ENCODE measurements at places on chromosomes 5 and 9.

- DNase-seq: no peak
These were observed 194.7 kb upstream of the KLF4 start for GRCh38 chr9:107684224-107684623.

DNA sequence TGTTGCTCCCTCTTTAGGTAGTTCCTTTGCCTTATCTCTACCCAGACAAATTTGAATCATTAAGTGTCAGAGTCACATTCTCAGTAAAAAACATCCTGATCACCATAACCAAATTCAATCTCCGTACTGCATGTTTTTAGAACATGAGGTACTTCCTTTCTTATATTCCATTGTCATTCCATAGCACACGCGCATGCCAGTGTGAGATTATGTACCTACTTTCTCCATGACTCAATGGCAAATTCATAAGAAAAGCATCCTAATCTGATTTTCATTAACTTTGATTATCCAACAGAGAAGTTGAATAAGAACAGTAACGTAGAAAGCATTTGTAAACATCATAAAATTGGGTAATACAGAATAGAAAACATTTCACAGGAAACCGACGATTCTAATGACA, 1118.6 kb upstream of the CDH9 start:
- no peak for DNase-seq

DNA sequence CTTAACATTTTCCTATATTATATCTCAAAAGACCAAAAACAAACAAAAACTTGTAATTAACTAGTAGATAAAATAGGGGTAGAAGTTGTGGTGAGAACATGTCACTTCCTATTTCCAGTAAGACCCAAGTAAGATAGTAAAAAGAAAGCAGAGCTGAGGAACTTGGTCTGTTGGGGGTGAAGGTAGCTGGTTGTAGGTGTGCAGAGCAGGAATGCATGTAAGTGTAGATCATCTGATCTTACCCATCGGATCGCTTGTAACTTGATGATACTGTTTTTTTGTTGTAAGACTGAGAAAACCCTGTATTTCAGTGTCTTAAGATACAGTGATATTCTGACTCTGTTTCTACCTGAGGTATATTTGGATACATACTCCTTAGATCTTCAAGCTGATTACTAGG, 5.7 kb downstream of the SRP19 start:
- no peak for DNase-seq

DNA sequence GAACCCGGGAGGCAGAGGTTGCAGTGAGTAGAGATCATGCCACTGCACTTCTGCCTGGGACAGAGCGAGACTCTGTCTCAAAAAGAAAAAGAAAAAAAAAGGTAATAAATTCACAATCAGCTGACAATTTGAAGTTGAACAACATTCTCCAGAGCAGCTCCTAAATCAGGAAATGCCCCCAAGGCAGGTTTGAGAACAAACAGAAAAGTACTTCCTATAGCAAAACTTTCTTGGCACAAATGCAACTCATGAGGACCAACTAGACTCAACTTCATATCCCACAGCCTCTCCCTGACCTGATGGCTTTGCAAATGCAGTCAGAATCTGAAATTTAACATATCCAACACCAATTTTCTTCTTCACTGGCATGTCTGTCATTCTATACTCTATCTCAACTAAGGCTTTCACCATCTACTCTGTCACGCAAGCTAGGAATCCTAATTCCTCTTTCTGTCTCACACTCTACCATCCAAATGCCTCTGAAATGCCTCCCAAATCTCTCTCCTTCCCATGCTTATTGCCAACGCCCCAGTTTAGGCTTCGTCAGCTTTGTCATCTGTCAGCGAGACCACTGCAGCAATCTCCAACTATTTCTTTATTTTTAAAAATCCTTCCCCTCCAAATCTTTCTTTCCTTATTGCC, 113.3 kb downstream of the MAPKAP1 start:
- DNase-seq: no peak

DNA sequence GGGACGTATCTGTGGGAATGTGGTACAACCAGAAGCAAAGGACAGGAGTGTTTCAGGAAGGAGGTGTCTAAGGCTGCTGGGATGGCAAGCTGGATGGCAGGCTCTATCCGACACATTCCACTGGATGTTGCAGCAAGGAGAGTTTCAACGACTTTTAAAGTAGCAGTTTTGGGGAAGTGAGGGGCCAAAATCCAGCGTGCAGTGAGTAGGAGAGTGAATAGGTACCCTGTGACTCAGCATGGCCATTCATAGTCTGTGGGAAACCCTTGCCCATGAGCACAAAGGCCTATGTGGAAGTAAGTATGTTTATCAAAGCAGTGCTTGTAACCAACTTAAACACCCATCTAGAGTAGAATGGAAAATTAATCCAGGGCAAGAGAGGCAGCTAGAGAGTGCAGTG, 664.7 kb downstream of the ACTL7B start:
- DNase-seq: no peak

DNA sequence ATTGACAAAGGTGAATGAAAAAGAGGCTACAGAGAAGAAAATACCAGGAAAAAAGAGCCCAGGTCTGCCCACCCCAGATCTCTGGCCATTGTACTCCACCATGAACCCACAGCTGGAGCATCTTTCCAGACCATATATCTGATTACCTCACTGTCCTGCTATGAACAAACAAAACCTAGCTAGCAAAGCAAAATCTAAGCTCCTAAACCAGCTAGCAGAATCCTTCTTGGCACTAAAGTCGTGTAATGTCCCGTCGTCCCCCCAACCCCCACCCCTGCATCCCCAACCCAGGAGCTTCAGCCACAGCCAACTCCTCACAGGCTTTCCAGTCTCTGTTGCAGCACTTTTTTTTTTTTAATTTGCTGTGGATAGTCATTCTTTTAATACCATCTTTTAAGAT, 2.5 kb downstream of the C1QTNF3 start:
- DNase-seq: no peak

DNA sequence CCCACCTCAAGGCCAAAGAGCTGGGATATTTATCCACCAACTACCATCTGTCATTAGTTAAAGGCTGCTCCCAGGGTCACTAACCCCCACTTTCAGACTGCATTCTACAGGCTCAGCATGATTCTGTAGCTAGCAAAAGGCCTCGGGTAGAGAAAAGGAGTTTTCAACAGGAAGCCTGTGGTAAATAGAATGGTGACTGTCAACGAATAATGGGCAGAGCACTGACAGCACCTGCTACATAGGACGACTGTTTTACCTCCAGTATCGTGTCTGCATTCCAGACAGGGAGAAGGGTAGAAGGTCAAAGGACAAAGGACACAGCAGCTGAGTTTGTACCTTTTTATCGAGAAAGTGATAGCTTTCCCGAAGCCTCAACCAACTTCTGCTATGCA, 20.3 kb downstream of the MFAP3 start:
- DNase-seq: no peak

DNA sequence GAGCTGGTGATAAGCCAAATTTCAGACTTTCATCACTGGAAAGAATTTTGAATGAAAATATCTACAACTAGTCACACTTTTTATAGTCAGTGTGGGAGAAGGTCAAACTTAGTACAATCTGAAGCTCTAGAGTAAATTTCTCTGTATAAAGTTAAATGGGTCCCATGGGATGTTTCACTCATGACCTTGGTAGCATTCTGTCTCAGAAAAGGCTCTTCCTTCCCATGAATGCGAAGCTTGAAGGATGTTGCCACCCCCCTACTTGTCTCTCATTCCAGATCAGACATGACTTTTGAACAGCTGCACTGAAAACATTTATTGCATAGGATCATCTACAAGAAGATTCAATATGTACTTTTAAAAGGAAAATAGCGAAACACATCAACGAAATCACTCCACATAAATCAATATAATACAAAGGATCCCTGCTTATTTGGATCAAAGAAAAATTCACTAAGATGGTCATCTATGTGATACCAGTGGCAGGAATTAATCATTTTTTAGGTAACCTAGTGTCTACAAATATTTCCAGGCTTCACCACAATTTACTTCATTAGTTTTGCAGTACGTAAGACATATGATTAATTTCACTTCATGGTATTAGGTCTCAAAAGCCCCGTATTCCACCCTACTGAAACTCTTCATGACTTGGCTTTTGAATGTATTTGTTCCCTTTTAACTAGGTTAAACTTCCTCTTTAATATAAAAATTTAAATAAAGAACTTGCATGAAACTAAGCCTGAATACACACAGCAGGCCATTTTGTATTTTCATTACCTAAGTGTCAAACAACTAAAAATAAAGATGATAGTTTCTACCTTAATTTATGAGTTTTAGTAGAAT, 4.4 kb downstream of the ST8SIA4 start:
- DNase-seq: no peak

GRCh38 chr9:110916403-110916802, 121.9 kb downstream of the LPAR1 start:
- no peak for DNase-seq

GRCh38 chr5:80705216-80705769, 50.5 kb upstream of the DHFR start:
- DNase-seq: no peak

DNA sequence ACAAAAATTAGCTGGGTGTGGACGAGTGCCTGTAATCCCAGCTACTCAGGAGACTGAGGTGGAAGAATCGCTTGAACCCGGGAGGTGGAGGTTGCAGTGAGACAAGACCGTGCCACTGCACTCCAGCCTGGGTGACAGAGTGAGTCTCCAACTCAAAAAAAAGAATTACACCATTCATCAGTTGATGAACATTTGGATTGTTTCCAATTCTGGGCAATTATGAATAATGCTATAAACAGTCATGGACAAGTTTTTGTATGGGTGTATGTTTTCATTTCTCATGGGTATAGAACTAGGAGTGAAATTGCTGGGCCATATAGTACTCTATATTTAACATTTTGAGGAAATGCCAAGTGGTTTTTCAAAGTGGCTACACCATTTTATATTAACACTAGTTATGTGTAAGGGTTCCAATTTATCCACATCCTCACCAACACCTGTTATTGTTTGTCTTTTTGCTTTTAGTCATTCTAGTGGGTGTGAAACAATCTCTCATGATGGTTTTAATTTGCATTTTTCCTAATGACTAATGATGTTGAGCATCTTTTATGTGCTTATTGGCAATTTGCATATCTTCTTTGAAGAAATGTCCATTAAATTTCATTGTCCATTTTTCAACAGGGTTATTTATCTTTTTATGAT, 9.0 kb upstream of the CCDC125 start:
- no peak for DNase-seq

DNA sequence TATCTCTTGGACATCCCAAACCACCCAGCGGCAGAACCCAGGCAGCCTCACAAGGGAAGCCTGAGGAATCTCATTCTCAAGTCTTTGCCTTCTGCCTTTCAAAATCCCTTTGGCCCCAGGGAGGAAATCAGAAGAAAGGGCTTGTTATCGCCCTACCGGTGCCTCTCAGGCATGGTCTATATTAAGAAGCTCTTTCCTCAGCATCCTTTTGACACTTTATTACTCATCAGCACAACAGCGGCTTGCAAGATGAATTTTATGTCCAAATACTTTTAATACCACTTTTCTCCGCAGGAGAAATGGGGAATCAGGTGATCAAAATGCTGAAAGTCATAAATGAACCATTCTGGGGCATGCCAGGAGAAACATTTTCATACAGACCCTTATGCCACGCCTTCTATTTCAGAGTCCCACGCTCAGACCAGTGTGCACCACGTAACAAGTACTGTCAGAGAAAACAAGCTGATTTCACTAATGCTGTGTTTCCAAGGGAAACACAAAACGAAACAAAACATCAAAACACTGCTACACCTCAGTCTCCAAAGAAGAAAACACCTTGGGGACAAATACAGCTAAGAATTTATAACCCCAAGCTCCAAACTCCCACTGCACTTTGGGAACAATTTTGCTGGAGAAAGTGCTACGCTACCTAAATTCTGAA, 30.0 kb downstream of the RAPGEF1 start:
- DNase-seq: no peak

GRCh38 chr5:1768283-1769000, 31.2 kb downstream of the MRPL36 start:
- no peak for DNase-seq
